ENCODE measurements at places on chromosomes 1 and 21.

DNA sequence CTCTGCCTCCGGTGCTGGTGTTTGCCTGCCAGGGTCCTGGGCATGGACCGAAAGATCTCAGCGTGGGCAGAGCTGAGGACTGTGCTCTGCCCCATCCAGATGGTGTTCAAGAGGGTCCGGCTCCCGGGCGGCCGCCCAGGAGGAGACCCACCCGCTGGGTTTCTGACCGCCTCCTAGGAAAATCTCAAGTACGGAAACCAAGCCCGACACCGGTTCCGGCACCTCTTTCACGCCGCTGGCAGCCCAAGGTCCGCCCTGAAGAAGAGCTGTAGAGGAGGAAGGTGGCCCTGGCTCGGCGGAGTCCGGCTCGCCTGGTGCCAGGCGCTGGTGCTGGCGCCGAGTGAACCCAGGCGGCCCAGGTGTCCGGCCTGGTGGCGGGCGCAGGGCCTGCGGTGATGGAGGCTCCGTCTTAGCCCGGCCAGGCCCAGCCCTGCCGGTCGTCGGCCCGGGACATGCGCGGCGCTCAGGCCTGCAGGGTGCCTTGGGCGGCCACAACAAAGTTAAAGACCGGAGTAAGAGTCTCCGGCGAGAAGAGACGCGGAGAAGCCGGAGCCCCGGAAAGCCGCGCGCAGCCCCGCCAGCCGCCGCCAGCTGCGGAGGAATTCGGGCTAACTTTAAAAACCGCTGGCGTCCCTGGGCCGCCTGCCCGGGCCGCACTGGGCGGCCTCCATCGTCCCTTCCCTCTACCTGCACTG, 1.5 kb downstream of the GRIK3 start:
- no peak for DNase-seq

GRCh38 chr1:110106013-110106941, 6.0 kb upstream of the UBL4B start:
- peak; percentile 62 for DNase-seq

- DNase-seq, result no peak
These were observed 12.1 kb downstream of the LRP8 start for GRCh38 chr1:53315456-53316423.

- no peak for DNase-seq
These were observed 43.4 kb downstream of the VANGL1 start for GRCh38 chr1:115685029-115685705.

DNA sequence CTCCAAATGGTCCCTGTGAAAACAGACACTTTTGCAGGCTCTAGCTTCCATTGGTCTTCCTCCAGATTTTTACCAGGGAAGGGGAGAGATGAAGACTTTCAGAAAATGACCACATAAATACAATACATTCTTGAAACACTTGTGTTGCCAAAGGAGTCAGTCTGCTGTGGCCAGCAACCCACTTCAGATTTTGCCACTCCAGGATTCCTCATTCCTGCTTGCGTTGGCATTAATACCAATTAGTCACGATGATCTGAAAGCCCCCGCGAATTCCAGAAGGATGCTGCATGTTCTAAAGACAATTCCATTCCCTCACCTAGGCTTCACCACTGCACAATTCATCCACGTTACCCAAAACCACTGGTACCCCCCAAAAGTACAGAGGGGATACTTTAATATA, 7.9 kb upstream of the BACE2 start:
- no peak for DNase-seq

DNA sequence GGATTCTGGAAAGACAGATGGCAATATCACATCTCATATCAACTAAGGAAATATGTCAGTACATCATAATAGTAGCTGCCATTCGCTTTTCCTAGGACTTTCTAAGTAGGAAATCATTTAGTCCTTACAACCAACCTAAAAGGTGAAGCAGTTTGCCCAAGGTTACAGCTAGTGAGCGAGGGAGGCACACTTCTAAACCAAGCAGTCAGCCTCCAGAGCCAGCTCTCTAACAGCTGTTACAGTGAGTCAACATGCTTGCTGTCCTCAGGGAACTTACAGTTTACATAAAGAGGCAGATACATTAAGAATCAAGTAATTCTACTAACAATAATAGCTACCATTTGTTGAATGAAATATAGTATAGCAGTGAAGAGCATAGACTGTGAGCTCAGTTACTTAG, 57.1 kb downstream of the GIPC2 start:
- no peak for DNase-seq

DNA sequence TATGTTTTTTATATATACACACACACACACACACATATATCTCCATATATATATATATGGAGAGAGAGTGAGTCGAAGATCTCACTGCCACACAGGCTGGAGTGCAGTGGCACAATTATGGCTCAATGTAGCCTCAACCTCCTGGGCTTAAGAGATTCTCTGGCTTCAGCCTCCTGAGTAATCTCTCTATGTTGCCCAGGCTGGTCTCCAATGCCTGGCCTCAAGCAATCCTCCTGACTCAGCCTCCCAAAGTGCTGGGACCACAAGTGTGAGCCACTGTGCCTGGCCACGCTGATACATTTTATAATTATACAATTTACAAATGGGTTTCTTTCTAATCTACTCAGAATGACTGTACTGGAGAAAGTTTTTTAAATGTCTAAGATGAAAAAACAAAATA, 664.2 kb downstream of the PTPRC start:
- no peak for DNase-seq

DNA sequence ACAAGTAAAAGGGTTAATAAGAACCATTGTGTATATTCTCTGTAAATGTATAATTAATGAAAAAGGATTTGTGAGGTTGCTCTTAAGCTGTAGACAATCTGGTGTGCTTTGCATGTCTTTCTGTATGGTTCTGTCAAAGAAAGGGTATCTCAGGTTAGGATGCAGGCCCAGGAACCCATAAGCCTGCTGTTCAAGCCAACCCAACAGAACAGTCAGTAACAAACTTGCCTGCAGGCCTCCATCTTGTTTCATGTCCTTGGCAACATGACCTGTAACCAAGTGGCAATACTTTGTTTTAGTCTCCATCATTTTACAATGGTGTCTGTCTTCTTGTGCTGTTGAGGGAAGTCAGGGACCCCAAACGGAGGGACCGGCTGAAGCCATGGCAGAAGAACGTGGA, 29.2 kb downstream of the CBR1 start:
- no peak for DNase-seq

DNA sequence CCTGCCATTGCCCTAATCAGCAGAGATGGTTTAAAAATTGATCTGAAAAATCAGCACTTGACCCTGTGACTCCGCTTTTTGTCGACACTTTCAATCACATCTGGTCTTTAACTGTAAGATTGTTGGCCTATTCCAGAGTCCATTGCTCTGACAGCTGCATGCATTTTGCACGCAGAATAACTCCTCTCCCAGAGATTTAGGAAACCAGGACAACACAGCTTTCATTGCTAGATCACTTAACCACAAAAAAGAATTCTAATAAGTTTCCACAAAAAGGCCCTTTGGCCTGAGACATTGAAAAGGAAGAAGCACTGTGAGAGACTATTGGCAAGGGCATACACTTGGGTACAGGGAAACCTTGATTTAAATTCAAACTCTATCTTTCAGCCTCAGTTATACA, 373.1 kb downstream of the TGFB2 start:
- DNase-seq, result no peak

GRCh38 chr1:176444286-176444685, 18.7 kb upstream of the PAPPA2 start:
- DNase-seq, result no peak

GRCh38 chr1:91680556-91681155, 180.0 kb downstream of the CDC7 start:
- no peak for DNase-seq

DNA sequence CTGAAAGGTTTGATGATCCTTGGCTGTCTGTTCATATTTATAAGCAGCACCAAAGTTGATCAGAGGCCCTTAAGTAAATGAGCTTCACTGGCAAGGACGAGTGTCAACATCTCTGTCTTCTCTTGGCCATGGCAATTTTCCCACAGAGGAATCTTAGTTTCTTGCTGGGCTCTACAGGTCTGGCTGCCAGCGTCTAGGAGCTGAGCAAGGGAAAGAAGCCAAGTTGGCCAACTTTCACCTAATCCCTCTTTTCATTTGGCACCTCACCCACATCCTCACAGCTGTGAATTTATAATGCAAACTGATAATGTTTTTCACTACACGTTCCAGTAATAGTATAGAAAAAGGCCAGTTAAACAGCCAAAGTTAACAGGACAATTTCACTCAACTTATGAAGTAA, 99.0 kb upstream of the LBR start:
- no peak for DNase-seq

DNA sequence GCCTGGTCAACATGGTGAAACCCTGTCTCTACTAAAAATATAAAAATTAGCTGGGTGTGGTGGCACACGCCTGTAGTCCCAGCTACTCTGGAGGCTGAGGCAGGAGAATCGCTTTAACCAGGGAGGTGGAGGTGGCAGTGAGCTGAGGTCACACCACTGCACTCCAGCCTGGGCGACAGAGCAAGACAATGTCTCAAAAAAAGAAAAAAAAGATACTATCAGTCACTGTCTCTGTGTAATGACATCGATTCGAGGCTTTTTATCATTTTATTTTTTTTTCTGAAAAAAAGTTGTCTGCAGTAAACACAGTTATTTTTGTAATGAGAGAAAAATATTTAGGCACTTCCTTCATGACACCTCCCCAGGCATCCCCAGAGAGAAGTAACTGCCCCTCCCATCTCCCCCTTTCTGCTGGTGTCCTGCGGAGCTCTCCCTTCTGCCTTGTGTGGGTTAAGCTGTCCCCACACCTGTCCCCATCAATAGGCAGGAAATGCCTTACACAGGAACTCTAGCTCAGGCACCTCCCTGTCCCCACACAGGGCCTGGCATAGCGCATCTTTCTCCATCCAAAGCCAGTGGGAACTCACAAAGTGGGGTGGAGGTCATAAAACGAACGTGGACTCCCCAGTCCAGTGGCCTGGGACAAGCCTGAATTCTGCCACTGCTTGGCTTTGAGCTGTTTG, 132.0 kb downstream of the SYF2 start:
- no peak for DNase-seq

DNA sequence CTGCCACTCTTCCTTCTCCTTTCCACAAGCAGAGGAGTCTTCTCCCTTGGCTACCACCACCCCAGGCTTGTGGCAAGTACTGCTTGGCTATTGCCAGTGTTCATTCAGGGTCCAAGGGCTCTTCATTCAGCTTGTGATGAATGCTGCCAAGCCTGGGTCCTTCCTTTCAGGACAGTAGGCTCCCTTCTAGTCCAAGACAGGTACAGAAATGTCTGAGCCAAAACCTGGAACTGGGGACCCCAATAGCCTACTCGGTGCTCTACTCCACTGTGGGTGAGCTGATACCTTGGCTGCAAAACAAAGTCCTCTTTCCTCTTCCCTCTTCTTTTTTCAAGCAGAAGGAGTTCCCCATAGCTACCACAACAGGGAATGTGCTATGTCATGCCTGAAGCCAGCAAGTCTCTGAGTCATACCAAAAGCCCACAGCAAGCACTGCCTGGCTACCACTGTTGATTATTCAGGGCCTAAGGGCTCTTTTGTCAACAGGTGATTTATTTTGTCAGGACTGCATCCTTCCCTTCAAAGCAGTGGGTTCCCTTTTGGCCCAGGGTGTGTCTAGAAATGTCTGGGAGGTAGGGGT, 268.9 kb downstream of the HHAT start:
- DNase-seq, result no peak
